ENCODE measurements at places on chromosomes 3 and 15.

GRCh38 chr3:62686503-62687294 lies 188.5 kb downstream of the CADPS start:
- H3K36me3 ChIP-seq, result no peaks in the 10 kb centered on the region
- no peaks in the 10 kb centered on the region for H3K4me1 ChIP-seq
- H3K27me3 ChIP-seq, result no peaks in the 10 kb centered on the region

GRCh38 chr3:153284282-153284938 lies 122.4 kb downstream of the RAP2B start:
- peaks cover 20% of the 10 kb centered on the region for H3K4me1 ChIP-seq
- peak overlapping the region; percentile 53 for H3K27ac ChIP-seq
- no peaks in the 10 kb centered on the region for H3K36me3 ChIP-seq
- H3K27me3 ChIP-seq, result no peaks in the 10 kb centered on the region
- no peak overlapping the region for H3K4me3 ChIP-seq

DNA sequence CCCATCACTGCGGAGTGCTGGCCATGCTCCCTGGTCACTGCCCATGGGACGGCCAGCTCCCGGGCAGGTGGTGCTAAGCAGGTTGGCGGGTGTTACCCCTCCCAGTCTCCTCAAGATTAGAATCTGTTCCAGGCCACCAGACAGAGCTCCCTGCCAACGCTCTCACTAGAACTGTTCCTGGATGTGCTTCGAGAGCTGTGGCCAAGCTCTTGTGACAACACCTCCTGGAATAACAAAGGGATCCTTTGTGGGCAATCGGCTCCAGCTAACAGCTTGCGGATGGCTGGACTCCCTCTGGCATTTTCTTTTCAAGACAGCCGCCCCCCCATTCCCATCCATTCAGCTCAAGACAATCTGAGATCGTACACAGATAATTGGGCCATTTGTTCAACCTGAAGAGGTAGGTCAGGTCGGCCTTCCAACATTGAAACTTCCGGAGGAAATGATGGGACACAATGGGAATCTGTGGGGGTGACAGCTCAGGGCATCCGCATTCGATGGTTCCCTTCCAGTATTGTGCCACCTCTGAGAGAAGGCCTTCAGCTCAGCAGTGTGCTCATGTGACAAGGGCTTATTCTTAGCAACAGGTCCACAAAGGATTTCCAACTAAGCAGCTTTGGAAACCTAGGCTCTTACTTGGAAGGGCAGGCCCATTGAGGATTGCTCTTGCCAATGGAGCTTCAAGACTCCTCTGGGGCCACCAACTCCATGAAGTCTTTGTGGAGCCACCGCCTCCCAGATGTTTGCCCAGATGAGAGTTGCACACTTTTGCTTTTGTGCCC lies 11.6 kb upstream of the EPHB3 start:
- peaks cover 34% of the 10 kb centered on the region for H3K27me3 ChIP-seq
- no peak overlapping the region for H3K27ac ChIP-seq
- H3K4me3 ChIP-seq, result no peak overlapping the region
- no peak for DNase-seq
- no peaks in the 10 kb centered on the region for H3K4me1 ChIP-seq

GRCh38 chr3:16801698-16802097 lies 83.1 kb upstream of the PLCL2 start:
- no peaks in the 10 kb centered on the region for H3K4me1 ChIP-seq
- DNase-seq, result peak; percentile 46
- no peak overlapping the region for H3K27ac ChIP-seq
- no peaks in the 10 kb centered on the region for H3K36me3 ChIP-seq

GRCh38 chr15:57320631-57321220 lies 55.6 kb upstream of the CGNL1 start:
- no peak overlapping the region for H3K4me3 ChIP-seq
- H3K4me1 ChIP-seq, result peaks cover 11% of the 10 kb centered on the region
- H3K27me3 ChIP-seq, result no peaks in the 10 kb centered on the region
- peak overlapping the region; percentile 51 for H3K27ac ChIP-seq

GRCh38 chr3:177777699-177778098 lies 580.4 kb upstream of the TBL1XR1 start:
- no peak overlapping the region for H3K27ac ChIP-seq
- H3K27me3 ChIP-seq, result no peaks in the 10 kb centered on the region
- H3K4me3 ChIP-seq, result no peak overlapping the region
- peaks cover 18% of the 10 kb centered on the region for H3K4me1 ChIP-seq

- H3K4me1 ChIP-seq, result peaks cover 4% of the 10 kb centered on the region
- H3K4me3 ChIP-seq, result no peak overlapping the region
- H3K27ac ChIP-seq, result no peak overlapping the region
- no peaks in the 10 kb centered on the region for H3K36me3 ChIP-seq
These were observed 84.6 kb downstream of the MESD start for GRCh38 chr15:80904998-80905397.

DNA sequence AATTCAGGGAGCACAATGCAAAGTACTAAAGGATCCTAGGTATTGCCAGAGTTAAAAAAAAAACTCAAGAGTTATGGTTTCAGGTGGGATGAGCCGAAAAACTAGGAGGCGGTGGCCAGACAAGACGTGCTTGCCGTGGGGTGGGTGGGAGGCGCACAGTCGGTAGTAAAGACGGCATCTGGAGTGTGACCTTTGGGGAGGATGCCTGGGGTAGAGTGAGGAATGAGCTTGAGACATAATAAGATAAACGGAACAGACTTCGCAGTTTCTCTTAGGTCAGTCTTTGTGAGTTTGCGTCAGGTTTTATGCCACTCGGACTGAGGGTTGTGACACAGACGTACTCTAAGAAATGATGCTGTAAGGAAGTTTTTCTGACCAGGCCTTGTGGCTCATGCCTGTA lies 139.6 kb downstream of the LRRK1 start:
- no peak overlapping the region for H3K27ac ChIP-seq
- no peak for DNase-seq
- no peak overlapping the region for H3K4me3 ChIP-seq
- H3K4me1 ChIP-seq, result no peaks in the 10 kb centered on the region
- peaks cover 2% of the 10 kb centered on the region for H3K36me3 ChIP-seq
- H3K27me3 ChIP-seq, result no peaks in the 10 kb centered on the region

DNA sequence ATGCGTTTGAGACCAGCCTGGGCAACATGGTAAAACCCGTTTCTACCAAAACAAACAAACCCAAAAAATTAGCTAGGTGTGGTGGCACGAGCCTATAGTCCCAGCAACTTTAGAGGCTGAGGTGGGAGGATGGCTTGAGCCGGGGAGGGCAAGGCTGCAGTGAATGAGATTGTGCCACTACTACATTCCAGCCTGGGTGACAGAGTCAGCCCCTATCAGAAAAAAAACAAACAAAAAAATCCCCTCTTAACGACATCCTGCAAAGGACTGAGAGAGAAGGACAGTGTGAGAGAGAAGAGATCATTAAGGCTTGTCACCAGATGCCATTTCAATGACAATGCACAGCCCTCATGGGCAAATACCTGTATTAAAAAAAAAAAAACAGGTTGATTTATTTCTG lies 266.7 kb upstream of the ATP10A start:
- DNase-seq, result no peak
- H3K27ac ChIP-seq, result no peak overlapping the region
- H3K36me3 ChIP-seq, result no peaks in the 10 kb centered on the region
- H3K4me1 ChIP-seq, result no peaks in the 10 kb centered on the region

- H3K4me3 ChIP-seq, result peak overlapping the region; percentile 17
- peaks cover 6% of the 10 kb centered on the region for H3K4me1 ChIP-seq
- DNase-seq, result peak; percentile 22
- peak overlapping the region; percentile 38 for H3K27ac ChIP-seq
- H3K27me3 ChIP-seq, result no peaks in the 10 kb centered on the region
These were observed 4.7 kb downstream of the RBMS3 start for GRCh38 chr3:29285471-29286071.

GRCh38 chr3:196931828-196932587 lies 10.3 kb downstream of the NCBP2 start:
- no peaks in the 10 kb centered on the region for H3K4me1 ChIP-seq
- no peaks in the 10 kb centered on the region for H3K27me3 ChIP-seq
- H3K36me3 ChIP-seq, result peaks cover 50% of the 10 kb centered on the region
- no peak for DNase-seq
- H3K4me3 ChIP-seq, result no peak overlapping the region
- no peak overlapping the region for H3K27ac ChIP-seq

GRCh38 chr3:170714122-170714521 lies 128.2 kb upstream of the SLC7A14 start:
- no peaks in the 10 kb centered on the region for H3K36me3 ChIP-seq
- peak overlapping the region; percentile 84 for H3K27ac ChIP-seq
- DNase-seq, result peak; percentile 85
- peak overlapping the region; percentile 36 for H3K4me3 ChIP-seq
- no peaks in the 10 kb centered on the region for H3K27me3 ChIP-seq
- H3K4me1 ChIP-seq, result peaks cover 25% of the 10 kb centered on the region

GRCh38 chr3:97009427-97010019 lies 195.1 kb downstream of the EPHA6 start:
- no peaks in the 10 kb centered on the region for H3K4me1 ChIP-seq
- H3K27me3 ChIP-seq, result no peaks in the 10 kb centered on the region

DNA sequence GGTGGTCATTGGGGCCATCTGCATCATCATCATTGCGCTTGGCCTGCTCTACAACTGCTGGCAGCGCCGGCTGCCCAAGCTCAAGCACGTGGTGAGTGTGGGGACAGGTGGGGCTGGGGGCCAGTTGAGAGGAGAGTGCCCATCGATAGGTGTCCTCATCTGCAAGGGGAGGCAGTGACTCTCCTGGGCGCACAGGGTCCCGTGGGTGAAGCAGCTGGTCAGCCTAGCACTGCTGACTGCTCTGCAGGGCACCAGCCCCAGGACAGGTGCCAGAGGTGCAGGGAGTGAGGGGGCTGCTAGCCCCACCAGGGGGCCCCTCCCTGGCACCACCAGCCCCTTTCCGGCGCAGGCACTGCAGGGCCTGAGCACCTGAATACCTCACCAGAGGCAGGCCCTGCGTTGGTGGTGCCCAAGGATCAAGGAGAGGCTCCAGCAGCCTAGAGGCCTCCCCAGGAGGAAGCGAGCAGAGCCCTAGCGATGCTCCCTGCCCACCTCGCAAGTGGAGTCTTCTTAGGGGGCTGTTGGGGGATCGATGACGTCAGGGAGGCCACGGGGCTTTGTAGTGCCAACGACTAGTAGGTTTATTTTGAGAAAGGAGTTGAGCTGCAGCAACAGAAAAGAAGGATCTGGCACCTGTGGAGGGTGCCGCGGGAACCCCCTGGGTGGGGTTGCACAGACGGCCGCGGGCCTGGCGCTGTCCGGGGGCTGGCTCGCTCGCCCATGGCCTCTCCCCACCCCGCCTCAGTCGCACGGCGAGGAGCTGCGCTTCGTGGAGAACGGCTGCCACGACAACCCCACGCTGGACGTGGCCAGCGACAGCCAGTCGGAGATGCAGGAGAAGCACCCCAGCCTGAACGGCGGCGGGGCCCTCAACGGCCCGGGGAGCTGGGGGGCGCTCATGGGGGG lies 976 bp upstream of the ABTB1 start:
- H3K36me3 ChIP-seq, result no peaks in the 10 kb centered on the region
- peaks cover 11% of the 10 kb centered on the region for H3K4me1 ChIP-seq
- H3K27me3 ChIP-seq, result no peaks in the 10 kb centered on the region
- peak overlapping the region; percentile 88 for H3K27ac ChIP-seq

DNA sequence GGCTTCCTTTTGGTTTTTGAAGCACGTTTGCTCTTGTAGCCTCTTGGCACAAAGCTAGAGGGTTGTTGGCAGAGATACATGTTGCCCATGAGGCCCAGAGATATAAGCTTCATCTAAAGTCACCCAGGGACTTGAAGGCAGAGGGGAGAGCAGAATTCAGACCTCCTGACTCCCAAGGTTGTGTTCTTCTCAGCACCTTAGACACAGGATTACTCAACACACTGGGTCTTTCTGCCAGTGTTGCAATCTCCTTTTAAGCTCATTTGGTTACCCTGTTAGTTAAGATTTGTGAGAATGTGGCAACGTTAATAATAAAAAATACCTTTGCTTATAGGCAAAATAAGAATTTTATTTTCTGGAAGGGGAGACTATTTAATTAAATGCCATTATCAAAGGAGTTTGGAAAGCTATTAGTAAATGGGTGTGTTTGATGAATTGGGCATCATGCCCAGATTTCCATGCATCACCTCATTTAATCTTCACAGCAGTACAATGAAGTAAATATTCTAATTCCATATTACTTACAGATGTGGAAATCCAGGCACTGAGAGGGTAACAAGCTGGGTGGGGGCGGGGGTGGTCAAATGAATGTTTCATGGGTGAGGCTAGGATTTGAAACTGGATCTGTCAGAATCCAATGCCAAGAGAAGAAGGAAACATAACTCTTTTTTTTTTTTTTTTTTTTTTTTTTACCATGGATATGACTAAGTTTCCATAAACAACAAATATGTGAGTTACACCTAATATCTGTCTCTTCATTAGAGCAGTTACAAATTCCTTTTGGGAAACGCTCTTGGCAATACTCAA lies 183.3 kb downstream of the NR1D2 start:
- H3K36me3 ChIP-seq, result no peaks in the 10 kb centered on the region
- peak; percentile 37 for DNase-seq
- H3K27me3 ChIP-seq, result no peaks in the 10 kb centered on the region
- H3K27ac ChIP-seq, result no peak overlapping the region
- peaks cover 6% of the 10 kb centered on the region for H3K4me1 ChIP-seq

GRCh38 chr3:188021502-188022040 lies 132.4 kb upstream of the LPP start:
- H3K27ac ChIP-seq, result no peak overlapping the region
- peaks cover 3% of the 10 kb centered on the region for H3K27me3 ChIP-seq
- no peak overlapping the region for H3K4me3 ChIP-seq

DNA sequence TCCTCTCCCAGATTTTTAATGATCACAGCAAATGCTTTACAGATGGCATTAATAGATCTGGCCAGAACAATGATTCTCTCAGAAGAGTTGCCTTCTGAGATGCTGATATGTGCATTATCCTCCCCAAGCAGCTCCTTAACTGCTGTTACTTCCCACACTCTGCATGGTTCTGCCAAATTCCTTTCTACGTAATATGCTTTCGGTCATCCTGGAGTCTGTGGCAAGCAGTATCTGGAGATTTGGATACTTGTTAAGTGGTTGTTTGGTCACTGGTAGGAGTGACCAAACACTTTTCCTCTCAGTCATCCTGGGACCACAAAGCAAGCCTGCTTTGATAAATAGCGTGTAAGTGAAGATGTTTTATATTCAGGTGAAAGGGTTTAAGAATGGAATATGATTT lies 71.1 kb upstream of the CCNL1 start:
- no peak overlapping the region for H3K27ac ChIP-seq
- peak; percentile 95 for DNase-seq

DNA sequence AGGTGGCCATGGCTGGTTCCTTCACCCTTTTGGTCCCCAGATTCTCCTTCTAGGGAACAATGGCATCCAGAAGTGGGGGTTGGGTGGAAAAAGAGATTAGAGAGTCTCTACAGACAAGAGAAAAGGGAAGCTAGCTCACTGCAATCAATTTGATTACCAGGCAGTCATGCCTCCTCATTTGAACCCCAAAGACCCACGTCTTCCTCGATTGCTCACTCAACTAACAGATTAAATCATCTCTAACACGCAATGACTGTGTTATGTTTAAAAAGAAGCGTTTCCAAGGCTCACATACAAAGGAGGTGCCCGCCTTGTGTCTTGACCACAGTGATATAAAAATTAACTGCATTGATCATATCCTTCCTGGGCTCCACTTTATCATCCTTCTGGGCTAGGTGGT lies 57.6 kb downstream of the BHLHE40 start:
- H3K36me3 ChIP-seq, result no peaks in the 10 kb centered on the region
- H3K27ac ChIP-seq, result no peak overlapping the region
- H3K4me1 ChIP-seq, result no peaks in the 10 kb centered on the region
- H3K4me3 ChIP-seq, result no peak overlapping the region

GRCh38 chr3:70421506-70421905 lies 109.1 kb upstream of the MDFIC2 start:
- no peaks in the 10 kb centered on the region for H3K4me1 ChIP-seq
- no peaks in the 10 kb centered on the region for H3K27me3 ChIP-seq
- no peak overlapping the region for H3K27ac ChIP-seq
- no peaks in the 10 kb centered on the region for H3K36me3 ChIP-seq
